NK-92 treated with Interleukin-12 subunit alpha and Interleukin-12 subunit beta, amount 100 ng/mL, for 24 hours (cell line): ENCODE measurements at places on chromosomes 6 and 20.

- DNase-seq: no peak
Measured at GRCh38 chr6:29797135-29797534, 30.5 kb upstream of the HLA-G start.

DNA sequence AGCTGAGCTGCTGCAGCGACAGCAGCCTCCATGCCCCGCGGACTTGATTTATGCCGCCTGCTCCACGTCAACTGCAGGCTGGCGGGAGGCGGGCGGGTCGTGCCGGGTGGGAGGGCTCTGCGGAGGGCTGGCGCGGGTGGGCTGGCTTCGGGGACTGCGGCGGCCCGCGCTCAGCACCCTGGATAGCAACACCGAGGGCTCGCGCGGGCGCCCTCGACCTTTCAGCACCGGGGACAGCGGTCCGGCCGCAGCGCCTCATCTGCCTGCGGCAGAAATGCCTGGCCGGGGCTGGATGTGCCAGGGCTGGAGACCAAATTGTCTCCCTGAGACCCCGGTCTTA is 792 bp downstream of the SNAP25 start:
- no peak for DNase-seq

DNA sequence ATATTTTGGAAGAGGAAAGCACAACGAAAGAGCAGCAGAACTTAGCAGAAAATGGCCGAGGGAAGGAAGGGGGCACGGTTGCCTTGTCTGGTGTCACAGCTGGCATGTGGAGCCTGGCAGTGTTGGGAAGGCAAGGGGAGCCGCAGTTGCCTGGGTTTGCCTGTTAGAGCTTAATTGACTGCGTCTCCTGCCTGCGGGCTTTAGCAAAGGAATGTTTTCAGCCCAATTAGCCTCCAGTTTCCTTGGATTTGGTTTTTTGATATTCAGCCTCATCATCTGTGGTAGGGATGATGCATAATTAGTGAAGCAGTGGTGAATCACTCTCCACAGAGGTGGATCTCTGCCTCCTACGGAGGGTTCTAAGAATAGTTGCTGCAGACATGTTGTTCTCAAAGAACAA is 832.6 kb downstream of the QKI start:
- DNase-seq: no peak

DNA sequence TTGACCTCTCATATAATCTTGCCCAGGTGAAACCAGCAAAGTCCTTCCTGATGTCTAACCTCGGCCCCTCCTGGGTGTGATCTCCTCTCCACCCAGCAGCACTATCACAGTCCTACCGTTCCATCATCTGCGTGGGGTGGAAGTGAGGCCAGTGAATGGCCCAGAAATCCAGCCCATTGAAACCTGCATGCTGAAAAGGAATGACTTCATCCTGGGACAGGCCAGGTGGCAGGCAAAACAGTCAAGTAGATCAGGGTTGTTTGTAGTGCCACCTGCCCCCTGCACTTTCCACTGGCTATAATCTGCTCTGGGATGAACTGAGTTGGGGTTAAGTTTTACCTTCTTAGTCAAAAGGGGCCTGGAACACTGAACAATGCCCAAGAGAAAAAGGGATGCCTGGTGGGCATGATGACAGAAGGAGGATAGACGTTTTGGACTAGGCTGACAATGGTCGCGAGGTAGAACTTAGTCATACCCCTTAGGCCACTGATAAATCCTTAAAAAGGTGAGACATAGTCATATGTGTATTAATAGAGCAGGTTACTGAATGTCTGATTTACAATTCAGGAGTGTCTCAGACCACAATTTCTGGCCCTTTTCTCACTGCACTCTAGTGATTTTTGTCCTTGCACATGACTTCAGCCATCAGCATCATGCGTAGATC is 8.1 kb upstream of the HSP90AB1 start:
- DNase-seq: no peak

- peak; percentile 21 for DNase-seq
Measured at GRCh38 chr6:160455541-160456213, 107.5 kb downstream of the SLC22A3 start.
